ENCODE measurements at places on chromosomes 16 and 17.

DNA sequence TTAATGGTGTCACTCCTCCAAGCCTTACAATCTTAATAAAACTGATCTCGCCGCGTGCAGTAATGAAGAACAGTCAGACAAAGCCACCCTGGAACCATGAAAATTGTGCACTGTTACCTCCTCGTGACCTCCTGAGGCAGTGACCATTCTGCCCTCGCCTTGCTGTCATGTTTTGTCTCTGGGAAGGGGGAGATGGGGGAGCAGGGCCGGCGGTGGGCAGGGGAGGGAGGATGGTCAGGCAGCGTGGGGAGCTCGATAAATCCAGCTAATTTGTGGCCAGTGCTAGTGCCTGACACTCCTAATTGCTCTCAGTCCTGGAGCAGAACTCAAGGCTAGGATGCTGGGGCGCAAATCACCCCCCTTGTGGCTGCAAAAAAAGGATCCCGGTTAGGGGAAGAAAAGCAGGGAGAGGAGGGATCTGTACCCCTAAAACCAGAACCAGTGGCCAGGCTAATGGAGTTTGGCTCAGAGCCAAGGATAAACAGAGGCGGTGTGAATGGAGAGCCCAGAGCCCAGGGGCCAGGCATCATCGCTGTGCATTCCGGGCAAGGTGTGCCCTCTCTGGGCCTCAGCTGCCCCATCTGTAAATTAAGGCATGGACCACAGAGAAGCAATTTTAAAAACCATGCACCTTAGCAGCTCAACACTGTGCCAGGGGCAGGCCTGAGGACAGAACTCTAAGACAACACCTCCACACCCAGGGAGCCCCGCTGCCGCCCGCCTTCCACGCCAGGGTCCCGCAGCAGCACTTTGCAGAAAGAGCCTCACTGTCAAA is 113.3 kb downstream of the ZNF423 start:
- DNase-seq: no peak

GRCh38 chr16:1403733-1404132 is 10.8 kb downstream of the UNKL start:
- DNase-seq: no peak

DNA sequence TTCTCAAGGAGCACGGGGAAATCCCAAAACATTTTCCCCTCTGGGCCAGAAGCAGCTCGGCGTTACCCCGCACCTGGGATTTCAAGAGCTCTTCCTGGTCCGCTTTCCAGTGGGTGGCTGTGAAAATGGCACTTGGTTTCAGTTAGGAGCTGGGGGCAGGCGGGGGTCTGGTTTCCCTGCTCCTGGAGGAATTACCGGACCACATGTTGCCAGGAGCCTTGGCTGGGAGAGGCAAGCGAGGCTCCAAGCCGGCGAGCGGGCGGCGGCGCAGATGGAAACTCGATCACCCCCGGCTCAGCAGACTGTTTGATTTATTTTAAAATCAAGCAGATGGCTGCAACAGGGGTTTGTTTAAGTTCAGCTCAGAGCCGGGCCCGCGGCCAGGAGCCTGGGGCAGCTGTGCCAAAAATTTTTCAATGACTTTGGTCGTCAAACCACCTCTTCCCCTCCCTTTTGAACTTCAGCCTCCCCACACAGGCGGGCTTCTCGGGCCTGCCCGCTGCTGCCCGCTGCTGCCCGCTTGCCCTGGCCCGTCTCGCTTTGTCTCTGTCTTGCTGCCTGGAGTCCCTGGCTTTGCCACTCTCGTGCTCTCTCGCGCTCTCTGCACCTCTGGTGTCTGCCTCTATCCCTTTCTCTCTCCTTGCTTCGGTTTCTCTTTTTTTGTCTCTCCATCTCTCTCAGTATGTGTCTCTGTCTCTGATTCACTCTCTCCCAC is 108.0 kb upstream of the CIBAR2 start:
- DNase-seq: no peak

DNA sequence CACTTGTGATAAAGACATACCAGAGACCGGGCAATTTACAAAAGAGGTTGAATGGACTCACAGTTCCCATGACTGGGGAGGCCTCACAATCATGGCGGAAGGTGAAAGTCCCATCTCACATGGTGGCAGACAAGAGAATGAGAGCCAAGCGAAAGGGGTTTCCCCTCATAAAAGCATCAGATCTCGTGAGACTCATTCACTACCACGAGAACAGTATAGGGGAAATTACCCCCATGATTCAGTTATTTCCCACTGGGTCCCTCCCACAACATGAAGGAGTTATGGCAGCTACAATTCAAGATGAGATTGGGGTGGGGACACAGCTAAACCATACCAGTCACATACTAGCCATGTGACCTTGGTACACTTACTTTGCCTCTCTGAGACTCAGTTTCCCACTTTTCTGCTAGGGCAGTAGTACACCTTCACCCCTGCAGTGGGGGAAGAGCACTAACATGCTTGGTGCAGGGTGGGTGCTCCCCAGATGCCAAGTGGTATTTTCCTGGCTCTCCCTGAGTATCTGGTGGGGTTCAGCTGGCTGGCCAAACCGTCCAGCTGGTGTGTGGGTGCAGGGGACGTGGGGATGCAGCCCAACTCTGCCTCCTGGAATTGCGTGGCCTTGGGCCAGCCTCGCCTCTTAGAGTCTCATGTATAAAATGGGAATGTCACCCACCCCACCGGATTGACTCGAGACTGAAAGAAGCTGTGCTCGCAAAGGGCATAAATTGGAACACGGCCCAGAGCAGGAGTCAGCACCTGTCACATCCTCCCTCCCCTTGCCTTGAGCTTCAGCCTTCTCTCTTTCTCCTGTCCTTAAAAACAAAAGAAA is 364.1 kb downstream of the CPPED1 start:
- no peak for DNase-seq

DNA sequence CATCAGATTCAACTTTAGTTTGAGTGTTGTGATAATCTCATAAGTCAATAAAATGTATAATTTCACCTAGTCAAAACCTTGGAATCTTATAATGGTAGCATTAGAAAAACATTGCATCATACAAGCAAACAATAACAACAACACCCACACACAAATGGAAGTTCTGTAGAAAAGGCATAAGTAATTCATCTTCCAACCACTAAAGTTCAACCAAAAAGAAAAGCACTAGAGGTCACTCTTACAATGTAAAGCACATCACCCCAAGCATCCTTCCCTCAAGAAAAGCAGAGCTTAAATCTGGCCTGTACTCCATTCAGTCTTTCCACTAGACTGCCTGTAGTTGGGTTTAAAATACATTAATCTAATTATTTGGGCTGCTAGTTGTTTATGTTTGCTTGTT is 1.8 kb downstream of the CNTNAP4 start:
- DNase-seq: no peak

DNA sequence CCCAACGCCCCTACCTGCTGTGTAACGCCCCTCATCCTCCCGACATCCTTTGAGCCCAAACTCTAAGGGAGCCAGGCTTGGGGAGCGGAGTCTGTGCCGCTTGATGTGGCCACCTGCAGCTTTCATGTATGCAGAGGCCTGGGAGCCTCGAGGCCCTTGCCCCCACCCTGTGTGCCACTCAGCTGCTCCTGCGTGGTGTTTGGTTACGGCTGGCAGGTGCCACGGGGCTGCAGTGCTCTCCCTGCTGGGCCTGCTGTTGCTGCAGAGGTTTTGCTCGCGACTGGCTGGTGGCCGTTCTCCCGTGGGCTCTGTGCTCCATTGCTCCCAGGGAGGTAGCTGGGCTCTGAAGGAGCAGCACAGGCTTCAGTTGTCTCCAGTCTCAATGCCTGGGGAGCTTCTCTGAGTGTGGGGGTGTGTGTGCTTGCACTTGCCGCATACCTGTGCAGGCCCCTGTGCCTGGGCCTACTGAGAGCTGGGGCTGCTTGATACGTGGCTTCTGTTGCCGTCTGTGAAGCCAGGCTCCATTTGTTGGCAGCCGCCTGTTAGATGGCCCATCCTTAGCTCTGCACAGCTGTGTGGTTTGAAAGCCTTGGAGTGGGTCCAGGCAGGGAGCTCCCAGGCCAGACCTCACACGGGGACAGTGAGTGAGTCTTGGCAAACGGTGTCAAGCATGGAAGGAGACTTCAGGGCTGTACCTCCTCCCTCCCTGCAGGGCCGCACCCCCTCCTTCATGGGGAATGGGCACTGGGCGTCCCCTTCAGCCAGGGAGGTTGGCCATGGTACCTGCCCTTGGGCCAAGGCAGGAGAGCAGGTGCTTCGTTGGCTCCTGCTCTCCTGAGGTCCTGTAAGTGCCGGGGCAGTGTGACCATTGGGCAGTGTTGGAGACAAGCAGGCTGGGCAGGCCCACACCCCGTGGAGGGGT is 47.2 kb downstream of the PDPK1 start:
- peak; percentile 10 for DNase-seq

DNA sequence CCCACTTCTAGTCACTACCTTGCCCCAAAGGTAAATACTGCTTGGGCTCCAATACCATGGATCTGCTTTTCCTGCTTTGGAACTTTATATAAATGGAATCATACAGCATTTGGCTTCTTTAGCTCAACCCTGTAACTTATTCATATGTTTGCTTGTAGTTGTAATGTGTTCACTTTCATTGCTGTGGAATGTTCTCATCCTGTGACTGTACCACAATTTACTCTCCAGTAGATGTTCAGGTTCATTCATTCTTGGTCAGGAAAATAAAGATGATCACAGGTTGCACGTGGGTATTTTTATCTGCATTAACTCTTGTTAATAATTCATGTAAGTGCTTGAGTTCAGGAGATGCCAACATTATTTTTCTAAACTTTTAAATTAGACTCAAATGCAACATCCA is 6.7 kb upstream of the BEAN1 start:
- no peak for DNase-seq

DNA sequence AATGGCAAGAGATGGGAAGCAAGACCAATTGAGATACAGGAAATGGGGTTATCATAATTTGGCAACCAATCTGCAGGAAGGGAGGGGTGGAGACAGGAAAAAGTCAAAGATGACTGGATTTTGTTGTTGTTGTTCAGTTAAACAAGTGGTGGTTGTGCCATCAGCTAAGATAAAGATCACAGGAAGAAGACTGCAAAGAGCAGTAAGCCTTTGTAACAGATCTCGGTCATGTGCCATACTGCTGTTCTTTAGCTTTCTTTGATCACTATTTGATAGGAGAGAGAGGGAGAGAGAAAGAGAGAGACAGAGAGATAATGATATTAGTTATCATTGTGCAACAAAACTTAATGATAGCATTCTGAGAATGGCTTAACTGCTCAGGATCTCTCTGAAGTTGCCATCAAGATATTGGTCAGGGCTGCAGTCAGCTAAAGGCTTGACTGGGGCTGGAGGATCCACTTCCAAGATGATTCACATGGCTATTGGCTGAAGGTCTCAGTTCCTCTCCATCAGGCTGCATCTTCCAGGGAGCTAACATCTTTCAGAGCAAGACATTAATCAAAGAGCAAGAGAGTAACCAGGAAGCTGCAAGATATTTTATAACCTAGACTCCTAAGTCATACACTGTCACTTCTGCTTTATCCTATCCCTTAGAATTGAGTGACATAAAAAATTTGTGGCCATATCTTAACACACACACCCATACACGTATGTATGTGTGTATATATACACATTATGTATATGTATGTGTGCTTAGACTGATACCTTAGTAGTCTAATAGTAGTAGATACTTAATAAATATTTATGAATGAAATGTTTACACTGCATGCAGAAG is 405.0 kb downstream of the SHISA9 start:
- no peak for DNase-seq

DNA sequence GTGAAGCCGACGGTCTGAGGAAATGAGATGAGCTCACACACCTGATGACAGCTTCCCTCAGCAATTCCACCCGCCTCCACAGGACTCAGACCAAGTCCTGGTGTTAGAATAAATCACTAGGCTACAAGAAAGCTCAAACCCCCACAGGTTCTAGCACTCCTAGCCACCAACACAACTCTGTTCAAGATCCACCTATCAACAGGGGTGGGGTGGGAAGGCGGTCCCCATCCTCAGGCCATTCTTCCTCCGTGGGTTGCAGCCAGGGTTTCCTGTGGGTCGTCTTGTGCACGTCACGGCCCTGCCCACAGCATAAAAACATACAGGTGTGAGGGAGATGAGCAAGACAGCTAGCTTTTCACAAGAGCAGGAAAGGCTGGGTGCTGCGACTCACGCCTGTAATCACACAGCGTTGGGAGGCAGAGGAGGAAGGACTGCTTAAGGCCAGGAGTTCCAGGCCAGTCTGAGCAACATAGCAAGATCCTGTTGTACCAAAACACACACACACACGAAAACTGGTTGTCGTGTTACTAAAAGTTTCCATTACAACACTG is 81.1 kb downstream of the ANKRD11 start:
- peak; percentile 79 for DNase-seq

DNA sequence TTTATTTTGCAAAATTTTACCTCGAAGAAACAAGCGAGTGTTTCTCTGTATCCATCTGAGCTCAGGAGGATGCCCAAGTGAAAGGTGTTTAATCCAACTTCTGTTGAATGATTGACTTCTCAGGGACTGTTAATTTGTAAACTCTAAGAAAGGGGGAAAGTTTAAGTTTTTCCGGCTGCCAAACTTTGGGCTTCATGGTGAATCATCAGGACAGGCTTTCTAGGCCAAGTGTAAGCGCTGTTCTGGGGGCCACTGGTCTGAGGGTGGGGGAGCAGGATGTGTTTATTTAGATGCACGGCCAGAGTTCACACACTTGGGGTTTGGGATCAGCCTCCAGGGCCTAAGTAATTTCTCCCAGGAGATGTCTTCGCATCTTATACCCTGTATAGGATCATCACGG is 110.4 kb downstream of the PITPNC1 start:
- DNase-seq: no peak

DNA sequence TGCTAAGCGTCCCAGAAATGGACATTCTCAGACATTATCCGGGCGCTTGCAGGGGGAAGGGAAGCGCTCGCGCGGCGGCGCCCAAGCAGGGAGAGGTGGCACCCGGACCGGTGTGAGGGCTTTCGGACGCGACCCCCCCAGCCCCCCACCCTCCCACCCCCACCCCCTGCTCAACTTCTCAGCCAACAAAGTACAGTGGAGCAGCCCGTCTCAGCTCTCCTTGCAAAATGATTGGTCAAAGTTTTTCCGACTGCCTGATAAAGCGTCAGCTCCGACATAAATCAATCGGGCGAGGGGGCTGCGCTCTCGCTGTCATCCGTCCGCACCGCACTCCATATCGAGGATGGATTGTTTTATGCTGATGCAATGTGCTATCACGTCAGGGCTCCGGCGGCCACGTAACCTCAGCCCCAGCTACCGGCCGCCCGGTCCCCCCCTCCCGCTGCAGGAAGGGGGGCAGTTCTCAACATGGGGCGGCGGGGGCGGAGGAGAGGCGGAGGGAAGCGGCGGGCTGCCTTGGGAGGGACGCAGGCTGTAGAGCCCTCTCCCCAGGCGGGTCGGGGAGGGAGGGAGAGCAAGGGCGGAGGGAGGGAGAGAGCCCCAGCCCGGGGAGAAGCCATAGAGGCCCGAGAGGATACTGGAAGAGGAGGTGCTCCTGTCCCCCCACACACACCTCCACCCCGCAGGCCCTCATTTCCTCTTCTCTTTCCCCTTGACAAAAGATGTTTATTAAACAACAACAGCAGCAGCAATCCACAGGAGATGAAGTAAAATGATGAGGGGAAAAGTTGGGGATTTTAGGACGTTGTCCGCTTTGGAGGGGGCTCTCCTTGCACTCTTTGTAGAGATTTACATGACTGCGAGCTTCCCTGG is at the start of gene HOXB9:
HOXB9 (minus strand) TSS at position 114 of the 873 bp plus-strand sequence; CDS start at position 25, 89 bp downstream.
- DNase-seq: peak; percentile 34

All from CD4-positive, alpha-beta T cell treated with Interleukin-15 for 1 hour (primary cell).